ENCODE measurements at places on chromosomes 4 and X.

- DNase-seq = no peak
Observed at GRCh38 chrX:130893356-130894085, 9.5 kb downstream of the ENOX2 start.

DNA sequence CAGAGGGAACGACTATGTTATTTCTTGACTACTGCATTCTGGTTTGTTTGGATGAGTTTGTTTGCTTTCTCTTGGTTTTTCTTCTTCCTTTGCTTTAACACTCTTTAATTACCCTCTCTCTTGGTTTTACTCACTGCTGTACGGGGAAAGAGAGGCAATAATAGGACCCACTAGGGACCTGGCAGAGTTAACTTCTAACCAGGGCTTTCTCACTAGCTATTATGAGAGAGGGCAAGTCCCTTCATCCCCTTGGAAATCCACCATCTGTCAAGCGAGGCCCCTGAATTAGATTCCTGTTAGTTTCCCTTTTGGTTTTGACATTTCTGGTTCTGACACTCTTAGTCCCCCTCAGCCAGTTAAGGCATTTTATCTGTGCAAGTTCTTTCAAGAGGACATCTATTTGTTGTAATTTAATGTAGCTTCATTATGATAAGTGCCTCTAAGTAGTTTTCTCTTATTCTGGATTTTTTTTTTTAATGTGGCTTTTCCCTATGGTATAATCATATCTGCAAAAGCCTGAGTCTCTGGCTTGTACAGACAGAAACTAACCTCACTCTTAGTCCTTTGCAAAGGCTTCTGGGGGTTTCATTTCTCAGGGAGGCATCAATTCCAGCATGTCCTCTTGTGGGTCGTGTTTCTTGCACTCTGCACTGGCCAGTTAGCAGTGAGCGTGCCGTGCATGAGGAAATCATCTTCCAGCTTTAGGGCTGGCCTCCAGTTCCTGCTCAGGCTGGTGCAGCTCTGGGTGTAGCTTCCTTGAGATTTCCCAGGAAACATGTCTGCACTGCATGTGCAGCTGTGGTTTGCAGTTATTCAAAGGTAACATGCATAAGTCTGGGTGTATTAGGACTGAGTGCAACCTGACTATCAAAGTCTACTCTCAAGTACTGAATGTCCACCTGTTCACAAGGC is 221.3 kb downstream of the STIM2 start:
- DNase-seq = no peak

GRCh38 chr4:88659890-88660208 is 37.8 kb downstream of the NAP1L5 start:
- DNase-seq = no peak

DNA sequence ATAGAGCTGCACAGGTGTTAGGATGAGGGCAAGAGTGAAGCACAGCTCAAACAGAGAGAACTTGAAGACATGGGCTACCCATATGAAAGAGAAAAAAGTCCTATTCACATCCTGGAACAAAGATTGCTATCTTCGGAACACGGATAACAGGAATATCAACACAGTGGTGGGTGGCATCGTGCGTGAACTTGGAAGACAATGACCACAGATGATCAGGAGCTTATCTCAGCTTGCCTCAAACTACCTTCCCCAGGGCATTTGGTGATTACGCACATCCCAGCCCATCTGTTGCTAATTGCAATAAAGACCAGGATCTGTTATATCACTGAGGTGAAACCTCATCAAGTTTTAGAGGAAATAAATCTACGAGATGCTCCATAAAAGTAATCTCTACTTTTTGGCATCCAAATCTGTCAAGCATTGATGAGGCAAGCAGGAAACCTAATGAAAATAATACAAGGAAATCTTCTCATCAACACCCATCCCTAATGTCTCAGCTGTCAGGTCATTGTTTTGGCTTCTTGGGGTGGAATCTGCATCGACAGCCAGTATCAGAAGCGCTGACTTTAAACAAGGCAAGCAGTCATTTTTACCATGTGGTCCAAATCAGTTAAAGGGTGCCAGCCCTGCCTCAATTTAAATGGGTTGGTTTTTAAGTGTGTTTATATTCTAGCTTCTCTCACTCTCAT is 188.2 kb downstream of the SPCS3 start:
- no peak for DNase-seq

GRCh38 chrX:11462136-11462535 is 168.9 kb downstream of the AMELX start:
- DNase-seq = no peak

DNA sequence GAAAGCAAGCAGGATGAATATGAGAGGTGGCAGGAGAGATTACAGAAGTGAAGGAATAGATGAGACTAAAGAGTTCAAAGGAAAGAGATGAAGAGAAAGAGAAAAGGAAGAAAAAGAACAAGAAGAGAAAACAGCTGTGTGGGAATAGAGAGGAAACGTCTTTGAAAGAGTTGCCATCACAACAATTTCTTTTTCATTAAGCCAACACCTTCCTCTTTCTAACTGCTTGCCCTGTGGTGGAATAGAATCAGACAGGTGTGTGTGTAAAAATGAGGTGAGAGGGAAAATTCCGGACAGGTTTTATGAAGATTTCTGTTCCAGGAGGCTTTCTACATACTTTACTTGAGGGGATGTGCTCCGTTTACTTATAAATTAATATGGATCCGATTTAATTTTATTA is 28.8 kb downstream of the DTHD1 start:
- DNase-seq = no peak

DNA sequence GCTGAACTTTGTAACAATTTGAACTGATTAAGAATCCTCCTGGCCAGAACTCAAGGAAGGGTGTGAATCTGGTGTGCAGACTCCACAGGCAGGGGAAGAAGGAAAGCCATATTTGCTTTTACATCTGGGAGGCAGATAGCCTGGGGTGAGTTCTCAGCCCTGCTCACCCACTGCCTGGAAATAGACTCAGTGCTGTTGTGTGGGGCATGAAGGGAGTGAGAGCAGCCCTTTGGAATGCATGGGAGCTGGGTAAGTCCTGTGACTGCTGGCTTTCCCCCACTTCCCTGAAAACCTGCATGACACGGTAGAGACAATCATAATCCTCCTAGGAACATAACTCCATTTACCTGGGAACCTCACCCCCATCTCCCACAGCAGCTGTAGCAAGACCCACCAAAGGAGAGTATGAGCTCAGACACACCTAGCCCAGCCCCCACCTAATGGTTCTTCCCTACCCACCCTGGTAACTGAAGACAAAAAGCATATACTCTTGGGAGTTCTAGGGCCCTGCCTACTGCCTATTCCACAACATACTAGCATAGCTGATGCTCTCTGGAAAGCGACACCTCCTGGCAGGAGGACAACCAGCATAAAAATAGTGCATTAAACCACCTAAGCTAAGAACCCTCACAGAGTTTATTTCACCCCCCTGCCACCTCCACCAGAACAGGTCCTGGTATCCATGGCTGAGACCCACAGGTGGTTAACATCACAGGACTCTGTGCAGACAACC is 59.3 kb upstream of the UBQLN2 start:
- no peak for DNase-seq

- DNase-seq = no peak
Observed at GRCh38 chr4:152988721-152989553, 52.8 kb downstream of the FHDC1 start.

DNA sequence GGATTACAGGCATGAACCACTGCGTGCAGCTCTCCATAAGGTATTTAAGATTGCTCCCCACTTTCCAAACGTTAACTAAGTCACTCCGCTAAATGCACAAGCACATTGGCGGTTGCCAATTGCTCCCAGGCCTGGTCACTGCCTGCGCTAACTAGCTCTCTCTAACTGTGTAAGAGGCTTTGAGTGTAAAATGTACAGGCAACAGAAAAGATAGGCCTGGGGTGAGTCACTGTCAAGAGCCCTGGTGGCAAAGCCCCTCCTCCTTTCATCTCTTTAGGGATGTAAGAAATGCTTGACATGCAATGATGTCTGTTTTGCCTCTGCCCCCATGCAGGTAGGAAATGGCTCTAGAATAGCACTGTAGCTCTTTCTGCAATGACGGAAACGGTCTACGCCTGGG is 329.7 kb upstream of the GATB start:
- no peak for DNase-seq

DNA sequence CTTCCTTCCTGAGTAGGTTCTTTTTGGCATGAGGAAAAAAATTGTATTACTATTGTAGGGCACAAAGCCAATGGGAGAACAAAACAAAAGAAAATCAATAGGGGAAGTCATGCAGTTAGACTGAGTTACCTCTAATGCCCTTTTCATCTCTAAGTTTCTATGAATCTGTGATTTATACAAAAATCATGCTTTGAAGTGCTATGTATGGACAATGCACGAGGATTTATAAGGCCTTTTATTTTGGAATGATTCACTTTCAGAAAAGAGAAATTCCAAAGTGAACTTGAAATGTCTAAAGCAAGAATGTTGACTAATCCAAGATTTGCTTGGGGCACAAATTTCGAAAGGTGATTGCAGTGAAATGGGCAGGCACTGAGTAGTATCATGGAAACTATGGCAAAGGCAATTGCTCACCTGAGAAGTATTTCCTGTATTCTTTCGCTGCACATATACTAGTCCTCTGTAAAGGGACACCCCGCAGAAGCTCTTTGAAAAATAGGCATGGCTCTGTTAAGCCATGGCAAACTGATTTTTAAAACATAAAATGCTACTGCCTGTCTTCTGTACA is 52.8 kb downstream of the ADGRG4 start:
- DNase-seq = no peak

- DNase-seq = no peak
Observed at GRCh38 chr4:173666-174314, 49.5 kb downstream of the ZNF718 start.

DNA sequence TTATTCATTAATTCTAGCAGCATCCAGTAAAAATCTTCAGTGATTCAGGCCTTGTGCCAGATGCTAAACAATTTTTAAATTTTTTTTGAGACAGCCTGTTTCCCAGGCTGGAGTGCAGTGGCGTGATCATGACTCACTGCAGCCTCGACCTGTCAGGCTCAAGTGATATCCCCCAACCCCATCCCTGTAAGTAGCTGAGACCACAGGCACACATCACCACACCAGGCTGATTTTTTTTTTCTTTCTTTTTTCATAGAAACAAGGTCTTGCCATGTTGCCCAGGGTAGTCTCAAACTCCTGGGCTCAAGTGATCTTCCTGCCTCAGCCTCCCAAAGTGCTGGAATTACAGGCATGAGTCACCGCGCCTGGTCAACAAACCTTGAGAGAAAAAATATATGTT is 705.5 kb downstream of the ARAP2 start:
- DNase-seq = no peak

DNA sequence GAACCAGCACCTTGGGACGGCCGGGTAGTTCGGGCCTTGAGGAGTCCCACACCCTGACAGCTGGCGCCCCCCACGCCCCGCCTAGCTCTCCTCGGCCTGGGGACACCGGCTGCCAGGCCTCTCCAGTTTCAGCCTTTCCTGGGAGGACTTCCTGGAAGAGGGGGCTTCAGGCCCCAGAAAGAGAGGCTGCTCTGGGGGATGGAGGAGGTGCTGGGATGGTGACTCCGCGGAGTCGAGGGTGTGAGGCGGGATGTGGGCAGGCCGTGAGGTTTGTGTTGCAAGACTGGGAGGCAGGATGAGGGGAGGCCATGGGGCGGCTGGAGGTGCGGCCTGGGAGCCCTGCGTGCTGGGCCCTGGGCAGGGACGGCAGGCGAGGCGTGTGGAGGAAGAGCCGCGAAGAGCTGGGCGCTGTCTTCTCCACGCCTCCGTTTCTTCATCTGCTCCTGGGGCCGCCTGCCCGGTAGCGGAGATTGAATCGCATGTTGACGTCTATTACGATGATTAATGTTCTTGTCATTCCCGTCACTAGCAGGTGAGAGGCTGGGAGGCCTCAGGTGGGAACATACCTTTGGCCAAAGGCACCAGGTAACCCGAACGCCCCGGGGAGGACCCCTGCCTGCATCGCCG is 918 bp upstream of the FGFRL1 start:
- no peak for DNase-seq

DNA sequence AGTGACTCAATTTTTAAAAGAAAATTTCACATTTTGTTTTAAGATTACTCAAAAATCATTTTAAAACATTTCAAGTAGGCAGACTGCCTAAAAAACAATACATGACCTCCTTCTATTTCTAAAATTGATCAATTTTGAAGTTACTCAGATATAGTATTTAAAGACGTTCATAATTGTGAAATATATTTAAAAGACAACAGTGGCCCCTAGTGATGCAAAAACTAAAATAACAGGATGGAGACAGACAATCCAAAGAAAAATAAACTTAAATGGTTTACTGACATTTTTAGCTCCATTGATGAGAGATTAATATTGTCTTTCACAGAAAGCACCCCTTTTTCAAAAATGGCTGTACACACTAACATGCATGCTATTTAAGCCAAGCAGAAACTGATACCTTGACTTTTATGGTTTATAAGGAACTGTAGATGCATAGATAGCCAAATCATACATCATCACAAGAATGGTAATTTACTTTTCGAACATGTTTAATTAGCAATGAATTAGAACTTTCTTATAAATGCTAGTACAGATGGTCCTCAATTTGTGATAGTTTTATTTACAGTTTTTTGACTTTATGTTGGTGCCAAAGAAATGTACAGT is 69.8 kb upstream of the FAT4 start:
- DNase-seq = no peak

DNA sequence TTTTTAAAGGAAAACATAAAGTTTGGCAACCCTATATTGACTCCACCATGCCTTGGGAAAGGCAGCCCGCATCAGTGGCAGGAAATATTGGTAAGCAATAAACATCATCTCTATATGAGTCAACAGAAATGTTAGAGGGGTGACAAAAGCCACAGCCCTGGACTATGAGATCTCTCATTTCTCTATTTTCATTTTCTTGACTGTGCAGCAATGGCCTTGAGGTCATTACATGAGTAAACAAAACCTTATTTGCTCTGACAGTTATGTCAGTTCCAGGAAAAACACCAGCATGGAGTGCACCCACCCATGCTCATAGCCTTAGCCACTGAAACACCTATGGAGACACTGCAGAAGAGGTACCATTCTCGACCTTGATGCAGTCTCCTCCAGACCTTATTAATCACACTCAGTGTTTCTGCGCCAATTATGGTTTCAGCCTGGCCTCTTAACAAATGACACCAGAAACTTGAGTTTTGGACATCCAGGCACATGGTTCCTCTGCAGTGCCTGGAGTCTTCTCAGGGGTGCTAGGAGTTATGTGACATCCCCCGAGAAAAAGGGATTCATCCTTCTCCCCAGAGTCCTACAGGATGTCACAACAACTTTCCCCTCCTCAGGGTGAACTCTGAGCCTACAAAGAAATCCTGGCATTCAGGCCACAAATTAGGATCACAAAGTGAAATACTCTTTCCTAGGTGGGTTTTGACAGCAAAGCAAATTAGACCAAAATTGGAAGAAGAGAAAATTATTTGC is 16.0 kb upstream of the HPGD start:
- no peak for DNase-seq

Data from NCI-H187 (cell line).